Stimulated activated CD8-positive, alpha-beta memory T cell treated with anti-CD3 and anti-CD28 coated beads, Interleukin-4, amount 100 ng/mL, for 24 hours (primary cell): ENCODE measurements at places on chromosomes 13 and 19.

GRCh38 chr13:51731759-51732158 lies 72.2 kb downstream of the DHRS12 start:
- no peak for DNase-seq

DNA sequence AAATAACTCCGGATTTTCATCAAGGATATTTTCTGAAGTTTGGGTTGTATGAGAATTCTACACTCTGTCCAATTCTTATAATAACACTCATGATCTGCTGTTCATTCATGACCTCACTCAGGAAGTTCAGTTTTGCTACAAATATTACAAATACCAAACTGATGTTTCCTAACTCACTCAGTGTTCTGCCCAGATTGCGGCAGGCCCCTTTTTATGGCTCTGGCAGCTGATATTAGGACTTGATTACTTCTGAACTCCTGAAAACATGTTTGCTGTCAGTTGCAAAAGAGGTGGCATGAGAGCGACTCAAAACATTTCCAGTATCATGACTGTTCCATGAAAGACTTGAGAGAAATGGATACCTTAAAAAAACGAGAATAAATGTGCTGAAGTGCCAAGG lies 188.0 kb downstream of the RGCC start:
- no peak for DNase-seq

DNA sequence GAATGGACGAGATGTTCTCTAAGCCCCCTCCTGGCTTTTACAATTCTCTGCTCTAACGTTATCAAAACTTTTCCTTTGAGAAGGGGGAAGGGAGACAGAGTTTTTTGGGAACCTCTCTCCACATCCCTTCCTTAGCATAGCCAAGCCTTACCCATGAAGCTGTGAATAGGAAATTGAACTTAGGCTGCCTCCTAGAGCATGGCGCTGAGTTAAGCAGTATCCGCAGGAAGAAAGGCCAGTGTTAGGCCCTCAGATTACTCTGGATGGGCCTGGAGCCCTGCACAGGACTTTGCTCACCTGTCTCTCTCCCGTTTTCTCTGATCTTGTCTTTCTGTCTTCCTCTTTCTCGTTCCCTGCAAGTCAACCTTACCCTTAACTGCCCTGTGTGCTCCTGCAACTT lies 39.6 kb downstream of the CYP2B6 start:
- no peak for DNase-seq

GRCh38 chr19:6217752-6218334 lies 61.9 kb downstream of the MLLT1 start:
- no peak for DNase-seq

DNA sequence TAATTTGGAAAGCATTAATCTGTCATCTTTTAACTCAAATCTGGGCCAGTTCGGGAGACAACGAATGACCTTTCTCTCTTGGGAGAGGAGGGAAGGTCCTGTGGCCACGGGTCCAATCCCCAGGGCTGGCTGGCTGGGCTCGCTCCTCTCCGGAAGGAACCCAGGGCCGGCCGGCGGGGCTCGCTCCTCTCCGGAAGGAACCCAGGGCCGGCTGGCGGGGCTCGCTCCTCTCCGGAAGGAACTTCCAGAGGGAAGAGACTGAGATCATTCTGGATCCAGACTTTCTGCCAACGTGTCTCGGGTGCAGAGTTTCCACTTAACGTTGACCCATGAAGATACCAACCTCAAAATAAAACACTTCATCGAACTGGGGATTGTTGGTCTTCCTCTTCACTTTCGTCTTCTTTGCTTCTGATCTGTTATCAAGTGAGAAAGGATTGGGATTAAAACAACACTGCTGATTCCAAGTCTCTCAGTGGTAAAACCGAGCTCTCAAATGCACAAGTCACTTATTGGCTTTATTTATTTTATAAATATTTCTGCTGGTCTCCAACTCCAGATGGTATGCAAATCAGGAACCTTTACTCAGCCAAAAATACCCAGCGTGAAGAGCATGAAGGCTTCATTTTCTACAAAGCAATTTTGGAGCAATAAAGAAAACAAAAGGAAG lies 53.3 kb upstream of the C13orf46 start:
- no peak for DNase-seq

- no peak for DNase-seq
Measured at GRCh38 chr13:113759525-113760137, 605 bp downstream of the TMEM255B start.

- DNase-seq, result peak; percentile 99
Measured at GRCh38 chr19:6199240-6199994, 64.0 kb downstream of the ACSBG2 start.

- no peak for DNase-seq
Measured at GRCh38 chr19:28493884-28494283, 719.1 kb downstream of the UQCRFS1 start.

DNA sequence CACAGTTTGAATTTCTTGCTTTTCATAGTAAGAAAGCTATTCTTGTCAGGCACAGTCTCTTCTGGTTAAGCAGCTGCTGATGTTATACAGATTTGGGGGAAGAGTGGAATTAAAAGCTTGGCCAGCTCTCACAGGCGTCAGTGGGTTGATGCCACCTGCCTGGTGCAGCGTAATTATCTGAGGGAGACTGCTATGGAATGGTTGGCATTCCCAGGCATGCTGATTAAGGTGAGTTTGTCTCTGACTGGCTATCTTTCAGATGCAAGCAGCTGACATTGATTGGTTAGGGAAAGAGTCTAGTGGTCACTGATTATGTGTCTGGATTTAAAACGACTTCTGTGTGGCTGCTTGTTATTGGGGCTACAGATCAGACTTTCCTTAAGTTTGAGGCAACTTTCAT lies 948.4 kb downstream of the UQCRFS1 start:
- DNase-seq, result no peak

GRCh38 chr19:15622991-15623390 lies 8.0 kb downstream of the CYP4F8 start:
- no peak for DNase-seq

GRCh38 chr13:40490086-40490758 lies 176.2 kb downstream of the FOXO1 start:
- DNase-seq, result no peak

GRCh38 chr19:48510421-48511268 lies 990 bp downstream of the LMTK3 start:
- peak; percentile 59 for DNase-seq

DNA sequence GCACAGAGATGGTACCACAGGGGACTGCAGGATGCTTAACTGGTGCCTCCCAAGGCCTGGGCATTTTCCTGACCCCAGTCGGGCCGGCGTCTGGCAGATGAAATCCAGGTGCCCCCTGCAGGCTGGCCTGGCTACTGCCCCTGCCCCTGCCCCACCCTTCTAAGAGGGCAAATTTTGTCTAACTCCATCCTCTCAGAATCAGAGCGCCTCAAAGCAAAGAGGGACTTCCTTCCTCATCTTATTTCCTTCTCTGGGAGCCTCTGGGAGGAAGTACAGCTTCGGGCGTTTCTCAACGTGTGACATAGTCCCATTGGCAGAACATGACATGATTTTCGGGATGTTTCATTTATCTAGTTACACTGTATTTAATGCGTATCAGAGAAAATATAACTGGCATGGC lies 2.7 kb downstream of the PRKACA start:
- peak; percentile 38 for DNase-seq

DNA sequence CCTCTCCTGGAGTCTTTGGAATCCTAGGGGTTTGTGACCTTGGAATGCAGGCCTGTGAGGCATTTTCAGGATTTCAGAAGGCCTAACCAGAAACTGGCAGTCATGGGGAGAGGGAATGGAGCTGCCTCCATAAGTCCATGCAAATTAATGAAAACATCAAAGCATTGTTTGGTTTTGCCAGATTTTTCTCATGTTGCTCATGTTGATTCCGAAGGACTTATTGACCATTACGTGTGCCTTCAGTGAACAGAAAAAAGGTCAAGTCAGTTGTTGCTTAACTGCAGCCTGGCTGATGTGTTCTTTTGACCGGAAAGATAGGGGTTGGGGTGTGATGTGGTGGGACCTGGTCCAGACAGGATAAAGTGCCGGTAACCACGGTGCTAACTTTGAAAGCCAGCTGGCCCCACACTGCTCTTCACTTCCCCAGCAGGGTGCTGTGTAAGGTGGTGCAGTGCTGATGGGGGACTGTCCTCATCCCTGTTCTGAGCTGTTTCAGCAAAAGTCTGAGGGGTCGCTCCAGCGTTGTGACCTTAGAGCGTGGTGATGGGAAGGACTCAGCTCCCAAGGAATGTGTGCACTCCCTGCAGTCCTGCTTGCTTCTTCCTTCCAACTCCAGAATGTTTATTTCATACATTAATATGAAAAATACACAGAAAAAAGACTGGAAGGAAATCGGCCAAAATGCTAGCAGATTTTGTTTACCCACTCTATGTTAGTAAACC lies 3.5 kb downstream of the RNF113B start:
- no peak for DNase-seq

DNA sequence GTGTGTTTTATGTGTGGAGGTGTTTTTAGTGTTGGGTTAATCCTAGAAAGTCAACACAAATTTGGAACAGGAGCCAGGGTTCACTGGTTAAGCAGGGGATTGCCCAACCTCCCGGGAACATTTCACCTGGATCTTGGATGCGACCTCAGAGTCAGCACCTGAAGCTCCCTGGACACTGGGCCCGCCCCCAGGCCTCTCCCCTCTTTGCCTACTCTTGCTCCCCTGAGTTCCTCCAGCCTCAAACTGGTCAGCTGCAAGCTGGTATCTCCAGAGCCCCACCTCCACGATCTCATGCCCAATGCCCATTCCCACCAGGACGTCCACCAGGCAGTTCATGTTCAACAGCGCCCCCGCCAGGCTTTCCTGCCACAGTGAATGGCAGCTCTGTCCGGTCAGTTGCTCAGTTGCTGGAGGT lies 9.7 kb downstream of the HSD17B14 start:
- no peak for DNase-seq

DNA sequence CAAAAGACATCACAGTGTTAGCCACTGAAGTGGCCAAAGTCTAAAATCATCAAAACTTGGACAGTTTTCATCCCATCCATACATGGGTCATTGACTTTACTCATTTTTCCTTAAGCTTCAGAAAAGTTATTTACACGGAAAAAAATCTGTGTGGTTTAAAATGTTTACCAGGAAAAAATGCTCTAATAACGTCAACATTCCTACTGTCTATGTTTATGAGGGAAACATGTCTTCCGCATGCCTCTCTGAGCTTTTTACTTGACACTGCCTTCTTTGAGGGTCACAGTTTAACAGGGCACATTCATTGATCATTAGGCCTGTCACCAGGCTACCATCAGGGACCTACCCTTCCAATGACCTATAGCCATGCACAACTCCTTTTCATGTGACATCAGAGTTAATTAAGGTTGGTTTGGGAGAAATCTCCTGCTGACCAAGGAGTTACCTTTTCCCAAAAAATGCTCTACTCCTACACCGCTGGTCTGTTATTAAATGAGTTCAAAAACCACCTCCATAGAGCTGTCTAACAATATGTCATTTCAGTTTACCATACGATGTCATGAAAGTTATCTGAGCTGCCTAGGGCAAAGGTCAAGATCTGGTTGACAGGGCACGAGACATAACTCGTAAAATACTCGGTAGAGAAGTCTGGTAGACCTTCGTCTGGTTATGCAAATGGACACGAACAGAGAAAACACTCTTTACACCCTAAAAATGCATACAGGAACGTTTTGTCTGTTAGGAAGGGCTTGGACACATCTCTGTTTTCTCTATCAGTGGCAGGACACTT lies 17.8 kb downstream of the FLT1 start:
- no peak for DNase-seq

GRCh38 chr13:87907202-87907601 lies 236.0 kb downstream of the SLITRK5 start:
- no peak for DNase-seq

GRCh38 chr19:46722421-46723022 lies 5.6 kb upstream of the PRKD2 start:
- DNase-seq, result no peak

DNA sequence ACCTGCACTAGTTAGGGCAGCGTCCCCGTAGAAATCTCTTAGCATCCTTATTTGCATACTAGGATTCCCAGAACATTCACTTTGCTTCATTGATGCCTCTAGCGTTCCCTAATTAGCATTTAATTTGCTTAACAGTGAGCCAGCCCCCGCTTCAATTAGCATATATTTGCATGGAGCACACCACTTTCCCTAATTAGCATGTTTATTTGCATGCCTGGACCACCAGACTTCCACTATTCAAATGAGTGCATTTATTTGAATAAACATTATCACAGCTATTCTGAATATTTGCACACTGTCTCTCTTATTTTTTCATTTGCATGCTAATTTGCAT lies 69.6 kb downstream of the RYR1 start:
- DNase-seq, result no peak

GRCh38 chr13:79724348-79725103 lies 243.6 kb downstream of the NDFIP2 start:
- no peak for DNase-seq

DNA sequence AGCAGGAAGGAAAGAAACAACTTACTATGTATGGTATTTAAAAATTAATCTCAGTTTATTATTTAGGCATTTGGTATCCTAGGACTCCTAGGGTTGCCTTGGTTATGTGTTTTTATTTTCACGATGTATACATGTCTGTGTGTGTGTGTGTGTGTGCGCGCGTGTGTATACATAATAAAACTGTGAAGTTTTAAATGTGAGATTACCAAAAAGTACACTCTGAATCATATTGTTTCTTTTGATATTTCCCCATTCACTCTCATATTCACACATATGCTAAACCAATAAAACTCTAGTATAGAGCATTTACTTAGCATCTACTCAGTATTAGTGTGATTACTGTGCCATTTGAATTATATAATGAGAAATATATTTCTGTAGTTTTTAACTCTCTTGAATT lies 30.8 kb upstream of the NDFIP2 start:
- no peak for DNase-seq

GRCh38 chr19:50334741-50335421 lies 5.7 kb upstream of the KCNC3 start:
- DNase-seq, result no peak

DNA sequence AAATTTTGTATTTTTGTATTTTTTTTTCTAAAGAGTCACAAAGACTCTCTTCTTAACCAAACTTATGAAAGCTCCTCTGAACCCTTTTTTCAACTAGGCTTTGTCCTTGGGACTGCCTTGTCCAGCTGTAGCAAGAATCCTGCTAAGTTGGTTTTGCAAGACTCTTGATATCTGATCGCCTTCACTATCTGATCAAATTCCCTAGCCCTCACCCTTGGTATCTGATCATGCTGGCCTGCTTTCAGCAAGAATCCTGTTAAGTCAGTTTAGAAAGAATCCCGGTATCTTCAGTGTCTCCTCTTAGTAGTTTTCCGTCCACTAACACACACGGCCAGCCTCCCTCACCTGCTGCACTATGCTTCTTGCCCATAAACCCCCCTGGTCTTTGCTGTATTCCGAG lies 1.9 kb upstream of the SIGLEC5 start:
- DNase-seq, result no peak

- no peak for DNase-seq
Measured at GRCh38 chr13:77915686-77916085, 2.9 kb downstream of the EDNRB start.
